H1 (cell line): ENCODE measurements at places on chromosomes 2 and 18. TPM values are rescaled to one million over a fixed set of nuclear protein-coding genes. Genes with fewer than 3 reads are reported as not detected.

- no peak for DNase-seq
These were observed 417.6 kb downstream of the ZNF521 start for GRCh38 chr18:24934258-24934932.

DNA sequence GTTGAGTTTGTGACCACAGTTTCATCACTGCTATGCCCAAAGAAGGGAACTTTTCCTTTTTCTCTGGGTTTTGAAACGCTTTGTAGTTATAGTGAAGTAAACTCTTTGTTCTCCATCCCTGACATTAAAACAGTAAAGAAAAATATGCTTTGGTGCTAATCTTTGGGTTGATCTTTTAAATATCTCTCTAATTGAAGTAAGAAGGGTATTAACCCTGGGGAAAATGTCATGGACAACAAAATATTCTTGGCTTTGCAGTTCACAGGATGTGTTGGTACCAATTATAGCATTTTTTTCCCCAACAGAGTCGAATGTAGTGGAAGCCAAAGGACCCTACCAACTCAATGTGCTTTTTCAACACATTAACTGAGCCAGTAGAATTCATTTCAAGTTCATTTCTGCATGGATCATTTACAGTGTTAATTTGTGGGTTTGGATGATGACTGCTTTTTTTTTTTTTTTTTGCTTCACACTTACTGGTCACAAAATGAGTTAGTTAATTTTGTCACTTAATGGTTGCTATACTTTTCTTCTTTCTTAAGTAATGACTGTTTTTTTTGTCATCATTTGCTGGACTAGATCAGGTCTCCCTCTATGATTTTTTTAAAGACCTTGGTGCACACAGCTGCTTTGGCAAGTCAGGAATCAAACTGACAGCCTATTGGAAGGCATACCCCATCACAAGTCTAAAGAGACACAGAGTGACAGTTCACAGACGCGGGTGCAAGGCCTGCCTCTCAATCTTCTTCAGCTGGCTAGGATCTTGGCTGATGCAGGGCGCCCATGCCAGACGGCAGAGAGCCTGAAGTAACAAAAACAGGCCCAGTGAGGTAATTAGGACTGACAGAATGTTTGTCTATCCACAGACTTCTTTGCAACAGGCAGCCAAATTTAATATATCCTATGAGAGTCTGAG lies 98.8 kb upstream of the MMADHC start:
- DNase-seq: no peak

DNA sequence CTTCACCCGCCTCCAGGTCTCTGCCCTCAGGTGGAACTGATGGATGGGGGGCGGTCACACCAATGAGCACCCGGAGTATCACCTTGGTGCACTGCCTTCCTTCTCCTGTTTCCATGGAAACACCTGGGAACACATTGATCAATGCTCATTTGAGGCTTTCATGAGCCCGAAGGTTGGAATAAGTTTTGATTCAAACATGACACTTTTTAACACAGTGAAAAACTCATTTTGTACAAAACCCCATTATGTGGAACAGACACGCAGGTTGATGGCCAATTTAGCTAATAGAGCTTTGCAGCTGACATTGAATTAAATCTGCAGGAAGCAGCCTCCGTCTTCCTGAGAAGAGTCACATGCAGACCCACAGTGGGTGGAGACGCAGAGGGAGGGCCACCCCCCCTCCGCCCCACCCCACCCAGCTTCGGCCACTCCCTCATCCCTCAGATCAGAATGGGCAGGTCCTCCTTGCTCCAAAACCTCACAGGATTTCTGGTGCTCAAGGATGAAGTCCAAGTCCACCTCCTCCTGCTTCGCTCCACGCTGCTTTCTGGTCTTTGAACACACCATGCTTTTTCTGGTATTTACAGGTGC lies 96.0 kb upstream of the MYCN start:
- no peak for DNase-seq

GRCh38 chr18:49875783-49876182 lies 62.5 kb upstream of the ACAA2 start:
- DNase-seq: no peak

- no peak for DNase-seq
These were observed 446.6 kb downstream of the IRS1 start for GRCh38 chr2:226352941-226353560.

DNA sequence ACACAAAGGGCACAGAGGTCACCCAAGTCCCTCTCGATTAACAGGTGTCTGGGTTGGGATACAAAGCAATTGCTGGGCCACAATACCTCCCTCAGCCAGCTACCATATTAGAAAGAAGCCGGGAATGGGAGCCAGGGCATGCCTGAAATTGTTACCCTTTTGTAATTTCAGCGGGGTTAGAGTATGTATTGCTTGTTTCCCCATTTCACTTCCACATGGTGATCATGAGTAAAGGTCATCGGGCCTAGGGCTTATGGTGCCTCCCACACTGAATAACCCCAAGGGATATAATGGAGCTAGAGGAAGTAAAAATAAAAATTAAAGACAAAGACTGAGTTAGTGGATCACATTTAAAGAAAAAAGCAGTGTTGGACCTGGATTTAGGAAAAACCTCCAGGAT lies 437.2 kb upstream of the KLHL29 start:
- no peak for DNase-seq

SPEG gene
- 32.0 and 36.7 TPM in 2 replicates for total RNA-seq
